ENCODE measurements at places on chromosomes 2 and 18. TPM values are rescaled to one million over a fixed set of nuclear protein-coding genes. Genes with fewer than 3 reads are reported as not detected.

DNA sequence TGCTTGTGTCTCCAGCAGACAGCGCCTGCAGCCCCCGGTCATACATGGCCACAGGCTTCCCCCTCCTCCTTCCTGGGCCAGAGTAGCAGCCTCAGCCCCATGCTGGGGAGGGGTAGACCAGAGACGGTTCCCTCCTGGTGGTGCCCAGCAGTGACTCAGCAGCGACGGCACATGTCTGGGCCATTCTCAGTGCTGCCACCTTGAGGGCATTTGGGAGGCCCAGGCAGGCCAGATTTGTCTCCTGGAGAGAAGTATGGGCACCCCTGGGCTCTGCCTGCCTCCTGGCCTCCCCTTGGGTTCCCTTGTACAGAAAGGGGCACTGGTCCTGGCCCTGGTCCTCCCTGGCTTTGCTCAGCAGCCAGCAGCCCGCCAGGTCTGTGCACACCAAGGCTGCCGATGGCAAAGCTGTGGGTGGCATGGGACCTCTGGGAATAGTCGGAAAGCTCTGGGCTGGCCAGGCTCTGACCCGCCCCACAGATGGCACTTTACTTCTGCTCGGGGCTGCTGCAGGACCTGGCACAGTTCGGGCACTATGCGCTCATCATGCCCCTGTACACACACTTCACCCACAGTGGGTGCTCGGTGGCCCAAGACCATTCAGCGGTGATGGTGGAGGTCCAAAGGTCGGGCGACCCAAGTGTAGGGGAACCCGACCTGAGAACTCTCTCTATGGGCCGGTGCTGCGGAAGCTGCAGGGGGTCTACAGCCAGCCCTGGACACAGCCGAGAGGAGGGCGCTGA is 11.4 kb upstream of the ALPI start:
- no peak for DNase-seq

GRCh38 chr2:137435162-137435561 is 529.1 kb upstream of the HNMT start:
- no peak for DNase-seq

ESPNL gene
- total RNA-seq: 0.04 TPM

GULP1 gene
- 39.3 TPM for total RNA-seq

CD8A gene
- 6.5 TPM for total RNA-seq

RRM2 gene
- total RNA-seq: 62.0 TPM
